Activated CD4-positive, alpha-beta T cell treated with anti-CD3 and anti-CD28 coated beads, Interleukin-2, amount 10 ng/mL, durations not matched to agents 7 days and 5 days (primary cell): ENCODE measurements at places on chromosomes 2 and 18. TPM values are rescaled to one million over a fixed set of nuclear protein-coding genes. Genes with fewer than 3 reads are reported as not detected.

Gene ADCY3
- 60.8 TPM for total RNA-seq

Gene GCG
- total RNA-seq: not detected

Gene ALPP
- not detected for total RNA-seq

Gene DHX57
- total RNA-seq: 10.7 TPM

Gene KLHL29
- total RNA-seq: 2.9 TPM

Gene ACOXL
- total RNA-seq: not detected

Gene BCL2
- total RNA-seq: 113 TPM
